Stimulated activated CD8-positive, alpha-beta memory T cell treated with anti-CD3 and anti-CD28 coated beads, Interleukin-7, amount 100 ng/mL, for 4 hours (primary cell): ENCODE measurements at places on chromosomes 3 and 15.

DNA sequence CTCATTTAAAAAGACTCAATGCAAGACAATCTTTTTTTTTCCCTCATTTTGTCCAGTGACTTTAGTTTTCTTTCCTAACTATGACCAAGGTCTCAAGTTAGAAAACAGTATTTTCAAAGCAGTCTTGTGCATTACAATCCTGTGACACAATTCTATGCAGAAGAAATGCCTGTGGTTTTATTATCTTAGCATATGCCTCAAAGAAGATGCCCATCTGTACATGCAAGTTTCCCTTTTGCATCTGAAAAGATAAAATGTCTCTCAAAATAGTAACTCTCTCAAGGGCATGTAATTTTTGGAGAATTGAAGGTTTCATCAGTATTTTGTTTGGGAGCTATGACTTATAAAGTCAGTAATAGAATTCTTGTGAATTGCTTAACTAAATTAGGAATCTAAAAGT is 292.0 kb upstream of the SUCLG2 start:
- DNase-seq: no peak

DNA sequence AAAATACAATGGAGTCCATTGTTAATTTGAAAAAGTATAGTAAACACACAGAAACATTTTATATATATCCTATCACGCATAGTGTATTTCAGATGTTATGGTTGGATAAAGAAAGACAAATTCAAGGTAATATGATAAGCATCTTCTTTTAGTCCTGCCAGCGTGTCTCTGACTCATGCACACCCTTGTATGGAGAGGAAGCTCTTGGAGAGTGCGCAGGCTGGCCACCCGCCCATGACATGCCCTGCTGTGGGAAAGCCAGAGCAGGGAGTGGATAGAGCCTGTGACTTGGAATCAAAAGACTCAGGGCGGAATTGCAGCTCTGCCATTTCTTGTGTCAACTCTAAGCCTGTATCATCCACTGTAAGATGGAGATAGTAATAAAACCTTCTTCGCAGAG is 23.0 kb upstream of the COPG1 start:
- DNase-seq: no peak

GRCh38 chr15:60006873-60007272 is 2.8 kb downstream of the FOXB1 start:
- DNase-seq: no peak

GRCh38 chr3:50057756-50058155 is 31.0 kb upstream of the RBM5 start:
- no peak for DNase-seq

- no peak for DNase-seq
Observed at GRCh38 chr3:142273501-142273900, 48.1 kb upstream of the GK5 start.
